Karpas-422 (cell line): ENCODE measurements at places on chromosomes 1 and 21. TPM values are rescaled to one million over a fixed set of nuclear protein-coding genes. Genes with fewer than 3 reads are reported as not detected.

EDARADD gene
- total RNA-seq, result not detected in 2 replicates

CENPF gene
- 44.0 and 54.1 TPM in 2 replicates for total RNA-seq

CNR2 gene
- total RNA-seq, result 16.4 and 18.9 TPM in 2 replicates

PIK3CD gene
- total RNA-seq, result 30.5 and 43.5 TPM in 2 replicates
